Smooth muscle cell of trachea (primary cell): ENCODE measurements at places on chromosomes 6 and 20. TPM values are rescaled to one million over a fixed set of nuclear protein-coding genes. Genes with fewer than 3 reads are reported as not detected.

CYP21A2 gene
- 0.17 and 0.44 TPM in 2 replicates for total RNA-seq

OOEP gene
- total RNA-seq: 0.29 TPM in 1 of 2 replicates, not detected in the other

DPPA5 gene
- not detected in 2 replicates for total RNA-seq

SPO11 gene
- not detected in 2 replicates for total RNA-seq

C20orf202 gene
- under 0.01 TPM in 2 replicates for total RNA-seq

STMND1 gene
- total RNA-seq: not detected in 2 replicates

SPATA25 gene
- 1.5 and 3.5 TPM in 2 replicates for total RNA-seq

MAN1A1 gene
- total RNA-seq: 123 and 184 TPM in 2 replicates

C20orf144 gene
- total RNA-seq: under 0.01 and 0.44 TPM in 2 replicates

CLDN20 gene
- not detected in 2 replicates for total RNA-seq

ENPP5 gene
- total RNA-seq: 0.17 and 0.29 TPM in 2 replicates

TREML1 gene
- not detected in 2 replicates for total RNA-seq

EDEM2 gene
- total RNA-seq: 46.5 and 82.0 TPM in 2 replicates

MAPK13 gene
- 11.3 and 13.9 TPM in 2 replicates for total RNA-seq

TUBE1 gene
- total RNA-seq: 18.9 and 29.4 TPM in 2 replicates

AGPAT1 gene
- 17.5 and 42.2 TPM in 2 replicates for total RNA-seq

TRIM31 gene
- total RNA-seq: not detected in 2 replicates

SLC26A8 gene
- under 0.01 and 0.87 TPM in 2 replicates for total RNA-seq

LY6G6D gene
- total RNA-seq: not detected in 2 replicates

BPIFA3 gene
- total RNA-seq: not detected in 2 replicates

TMEM200A gene
- 44.5 and 62.5 TPM in 2 replicates for total RNA-seq

FILIP1 gene
- 0.29 and 0.83 TPM in 2 replicates for total RNA-seq

TBX18 gene
- total RNA-seq: 28.1 and 55.7 TPM in 2 replicates

MDC1 gene
- 5.3 and 10.9 TPM in 2 replicates for total RNA-seq

LIN28B gene
- total RNA-seq: not detected in 2 replicates

RHAG gene
- not detected in 2 replicates for total RNA-seq

SLC35D3 gene
- not detected in 2 replicates for total RNA-seq

SNTA1 gene
- 42.0 and 47.0 TPM in 2 replicates for total RNA-seq

DEK gene
- 64.7 and 144 TPM in 2 replicates for total RNA-seq

SIRPB1 gene
- total RNA-seq: 0.29 and 1.2 TPM in 2 replicates

NR2E1 gene
- not detected in 2 replicates for total RNA-seq

KCNG1 gene
- total RNA-seq: 2.5 and 15.2 TPM in 2 replicates

CLIC5 gene
- total RNA-seq: not detected in 2 replicates

RUNX2 gene
- total RNA-seq: 2.2 and 4.5 TPM in 2 replicates

CAP2 gene
- 3.5 and 3.6 TPM in 2 replicates for total RNA-seq
